ENCODE measurements at places on chromosomes 11 and 22.

GRCh38 chr22:43923191-43923590 lies 414 bp upstream of the PNPLA3 start:
- no peak for DNase-seq

- no peak for DNase-seq
These were observed 11.0 kb downstream of the CSTPP1 start for GRCh38 chr11:46947399-46948077.

GRCh38 chr11:70358753-70359152 lies 39.6 kb upstream of the CTTN start:
- DNase-seq, result no peak

DNA sequence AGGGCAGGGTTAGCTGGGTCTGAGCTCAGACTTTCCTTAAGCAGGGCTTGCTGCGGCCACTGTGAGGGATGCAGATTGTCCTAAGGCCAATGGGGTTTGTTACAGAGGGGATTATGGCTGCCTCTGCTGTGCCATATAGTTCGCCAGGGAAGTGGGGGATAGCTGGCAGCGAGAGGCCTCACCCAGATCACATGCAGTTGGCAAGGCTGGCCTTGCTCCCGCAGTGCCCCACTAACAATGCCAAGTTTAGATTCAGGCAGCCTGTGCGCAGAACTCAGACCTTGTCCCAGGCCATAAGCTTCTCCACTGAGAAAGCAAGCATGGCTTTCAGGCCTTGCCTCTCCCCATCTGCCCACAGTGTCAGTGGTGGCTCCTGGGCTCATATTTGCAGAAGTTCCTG lies 4.7 kb upstream of the APOL2 start:
- DNase-seq, result no peak

GRCh38 chr11:1829039-1829820 lies 5.6 kb upstream of the SYT8 start:
- peak; percentile 99 for DNase-seq

DNA sequence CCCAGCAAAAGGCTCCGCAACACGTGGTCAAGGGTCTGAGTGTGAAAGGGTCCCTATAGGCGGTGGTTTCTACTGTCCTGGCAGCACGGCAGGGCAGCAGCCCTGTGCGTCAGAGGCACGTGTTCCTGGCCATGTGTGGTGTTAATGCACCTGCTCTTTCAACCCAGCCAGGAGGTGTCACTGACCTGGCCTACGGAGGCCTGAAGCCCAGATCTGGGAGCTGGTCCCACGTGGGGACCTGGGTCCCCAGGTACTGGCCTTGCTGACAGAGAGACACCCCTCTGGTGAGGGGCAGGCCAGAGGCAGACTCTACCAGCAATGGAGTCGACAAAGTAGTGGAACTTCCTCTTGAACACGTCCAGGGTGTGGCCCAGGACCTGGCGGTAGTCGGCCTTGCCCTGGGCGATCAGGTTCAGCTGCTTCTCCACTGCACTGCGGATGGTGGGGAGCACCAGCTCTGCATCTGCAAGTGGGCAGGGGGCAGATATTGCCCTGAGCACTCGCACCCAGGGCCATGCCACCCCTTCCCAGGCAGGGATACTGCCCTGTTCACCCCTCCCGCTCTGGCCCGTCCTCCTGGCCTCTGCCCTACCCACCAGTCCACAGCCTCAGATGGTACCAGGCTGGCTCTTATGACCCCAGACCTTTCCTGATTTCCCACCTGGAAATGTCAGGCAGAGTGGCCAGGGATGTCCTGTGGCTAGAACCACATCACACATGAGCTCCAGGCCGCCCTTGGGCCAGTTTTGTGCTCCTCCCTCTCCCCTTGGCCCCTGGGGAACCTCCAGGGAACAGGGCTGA lies 6.8 kb upstream of the PPM1F start:
- no peak for DNase-seq

DNA sequence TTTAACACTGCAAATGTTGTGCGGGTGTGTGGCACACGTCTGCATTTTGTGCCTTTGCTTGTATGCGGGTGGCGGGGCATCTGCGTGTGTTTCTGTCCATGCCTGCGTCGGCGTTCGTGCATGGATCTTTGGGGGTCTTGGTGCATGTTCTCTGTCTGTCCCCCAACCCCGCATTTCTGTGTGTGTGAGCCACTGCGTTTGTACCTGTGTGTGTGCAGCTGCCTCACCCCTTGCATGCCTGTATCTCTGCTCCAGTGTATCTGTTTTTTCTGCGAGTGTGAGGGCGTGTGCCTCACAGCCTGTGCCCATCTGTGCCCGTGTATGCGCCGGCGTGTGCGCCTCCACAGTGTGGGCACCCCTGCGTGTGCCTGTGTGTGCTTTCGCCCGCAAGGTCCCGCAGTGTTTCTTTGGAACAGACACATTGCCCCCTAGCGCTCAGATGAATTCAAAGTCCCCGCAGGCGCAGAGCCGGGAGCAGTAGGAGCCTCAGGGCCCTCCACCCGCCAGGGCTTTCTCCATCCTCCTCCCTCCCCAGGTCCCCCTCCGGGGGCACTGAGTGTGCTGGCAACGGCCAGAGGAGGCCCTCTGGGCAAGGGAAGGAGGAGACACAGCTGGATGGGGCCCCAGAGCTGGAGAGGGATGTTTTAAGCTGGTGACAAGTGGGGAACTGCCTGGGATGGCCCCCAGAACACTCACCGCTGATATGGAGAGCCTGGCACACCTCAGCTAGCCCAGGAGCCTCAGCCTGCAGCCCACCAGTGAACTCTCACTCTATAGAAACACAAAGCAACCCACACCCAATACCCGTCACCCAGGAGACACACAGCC lies 3.1 kb upstream of the MN1 start:
- DNase-seq, result peak; percentile 63

- no peak for DNase-seq
These were observed 14.2 kb downstream of the KREMEN1 start for GRCh38 chr22:29087012-29087411.

DNA sequence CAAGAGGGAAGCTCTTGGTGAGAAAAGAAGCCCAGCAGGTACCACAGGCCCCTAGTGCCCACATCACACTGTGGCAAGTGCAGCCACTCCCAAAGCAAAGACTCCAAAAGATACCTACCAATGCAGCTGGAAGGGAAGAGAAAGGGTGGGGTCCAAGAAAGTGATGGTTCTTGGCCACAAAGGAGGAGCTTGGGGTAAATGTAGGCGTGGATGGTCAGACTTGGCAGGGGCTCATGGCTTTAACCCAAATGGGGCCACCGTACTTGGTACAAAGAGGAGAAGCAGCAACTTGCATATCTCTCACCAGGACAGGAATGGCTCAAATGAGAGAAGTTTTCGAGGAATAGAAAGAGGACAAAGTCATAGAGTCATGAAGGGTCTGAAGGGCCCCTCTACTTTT lies 4.8 kb downstream of the MAP3K11 start:
- DNase-seq, result no peak

GRCh38 chr11:13672576-13673210 lies 4.2 kb downstream of the FAR1 start:
- DNase-seq, result no peak

DNA sequence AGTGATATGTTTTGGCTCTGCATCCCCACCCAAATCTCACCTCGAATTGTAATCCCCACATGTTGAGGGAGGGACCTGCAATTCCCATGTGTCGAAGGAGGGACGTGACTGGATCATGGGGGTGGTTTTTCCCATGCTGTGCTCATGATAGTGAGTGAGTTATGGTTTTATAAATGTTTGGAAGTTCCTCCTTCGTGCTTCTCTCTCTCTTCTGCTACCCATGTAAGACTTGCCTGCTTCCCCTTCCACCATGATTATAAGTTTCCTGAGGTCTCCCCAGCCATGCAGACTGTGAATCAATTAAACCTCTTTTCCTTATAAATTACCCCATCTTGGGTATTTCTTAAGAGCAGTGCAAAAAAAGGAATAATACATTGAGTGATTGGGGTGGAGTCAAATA lies 7.3 kb upstream of the CEP295 start:
- no peak for DNase-seq

Data from H54 (cell line).